ENCODE measurements at places on chromosomes 7 and 10. TPM values are rescaled to one million over a fixed set of nuclear protein-coding genes. Genes with fewer than 3 reads are reported as not detected.
A peak's percentile ranks its signal among the peaks of the same experiment; 100 is the strongest.

DNA sequence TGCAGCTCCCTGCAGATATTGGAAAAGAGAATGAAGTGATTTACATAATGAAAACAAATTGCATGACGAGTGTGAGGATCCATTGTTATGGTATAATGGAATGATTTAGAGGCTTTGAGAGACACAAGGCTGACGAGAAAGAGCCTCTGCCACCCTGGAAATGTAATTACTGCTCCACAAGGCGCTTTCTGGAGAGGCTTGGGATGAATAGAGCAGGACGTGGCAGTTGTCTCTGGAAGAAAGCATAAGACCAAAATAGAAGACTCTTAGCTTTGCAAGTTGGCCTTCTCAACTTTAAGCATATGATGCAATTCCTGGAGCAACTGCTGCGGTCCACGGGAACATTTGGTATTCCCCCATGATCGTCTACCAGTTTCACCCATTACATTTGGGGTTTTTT lies 181.9 kb upstream of the TCF7L2 start:
- no peak for DNase-seq

Gene PAPOLB
- not detected for total RNA-seq

- DNase-seq, result no peak
Observed at GRCh38 chr10:97355571-97355975, 21.0 kb upstream of the FRAT2 start.

GRCh38 chr7:65449505-65449852 lies 75.8 kb downstream of the ZNF92 start:
- no peak for DNase-seq

Gene GPR26
- total RNA-seq, result not detected

DNA sequence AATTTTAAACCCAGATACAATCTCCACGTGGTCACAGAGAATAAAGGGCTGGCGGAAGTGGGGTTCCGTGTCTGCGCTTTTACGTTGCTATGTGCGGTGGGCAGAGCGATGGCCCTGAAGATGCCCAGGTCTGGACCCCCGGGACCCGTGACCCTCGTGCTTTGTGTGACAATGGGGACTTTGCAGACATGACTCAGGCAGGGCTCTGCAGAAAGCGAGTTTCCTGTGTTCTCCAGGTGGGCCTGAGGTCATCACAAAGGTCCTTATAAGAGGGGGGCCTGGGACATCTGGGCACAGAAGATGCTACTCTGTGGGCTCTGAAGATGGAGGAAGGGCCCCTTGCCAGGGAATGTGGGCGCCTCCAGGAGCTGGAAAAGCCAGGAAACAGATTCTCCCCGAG lies 95.3 kb downstream of the ELFN1 start:
- DNase-seq, result no peak

Gene OR2A1
- total RNA-seq, result 0.12 TPM

DNA sequence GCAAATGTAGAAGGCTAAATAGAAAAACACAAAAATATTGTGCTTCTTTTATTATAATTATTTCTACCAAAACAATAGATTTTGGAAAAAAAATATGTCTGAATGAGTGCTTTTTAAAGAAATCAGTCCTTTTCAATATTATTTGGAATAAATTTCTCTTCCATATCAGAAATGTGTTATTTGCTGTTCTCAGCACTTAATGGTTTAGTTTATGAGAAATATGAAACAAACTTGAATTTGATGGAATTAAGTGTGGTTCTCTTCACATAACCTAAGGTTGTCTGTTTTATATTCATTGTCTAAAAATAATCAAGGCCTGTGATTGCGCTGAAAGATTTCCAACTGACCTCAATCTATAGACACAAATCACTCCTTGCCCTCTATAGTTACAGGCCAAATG lies 203.0 kb downstream of the COBL start:
- DNase-seq, result no peak

Gene PRR15
- total RNA-seq, result 0.20 TPM

- DNase-seq, result peak; percentile 4
Observed at GRCh38 chr7:31076051-31076450, 23.9 kb downstream of the ADCYAP1R1 start.

DNA sequence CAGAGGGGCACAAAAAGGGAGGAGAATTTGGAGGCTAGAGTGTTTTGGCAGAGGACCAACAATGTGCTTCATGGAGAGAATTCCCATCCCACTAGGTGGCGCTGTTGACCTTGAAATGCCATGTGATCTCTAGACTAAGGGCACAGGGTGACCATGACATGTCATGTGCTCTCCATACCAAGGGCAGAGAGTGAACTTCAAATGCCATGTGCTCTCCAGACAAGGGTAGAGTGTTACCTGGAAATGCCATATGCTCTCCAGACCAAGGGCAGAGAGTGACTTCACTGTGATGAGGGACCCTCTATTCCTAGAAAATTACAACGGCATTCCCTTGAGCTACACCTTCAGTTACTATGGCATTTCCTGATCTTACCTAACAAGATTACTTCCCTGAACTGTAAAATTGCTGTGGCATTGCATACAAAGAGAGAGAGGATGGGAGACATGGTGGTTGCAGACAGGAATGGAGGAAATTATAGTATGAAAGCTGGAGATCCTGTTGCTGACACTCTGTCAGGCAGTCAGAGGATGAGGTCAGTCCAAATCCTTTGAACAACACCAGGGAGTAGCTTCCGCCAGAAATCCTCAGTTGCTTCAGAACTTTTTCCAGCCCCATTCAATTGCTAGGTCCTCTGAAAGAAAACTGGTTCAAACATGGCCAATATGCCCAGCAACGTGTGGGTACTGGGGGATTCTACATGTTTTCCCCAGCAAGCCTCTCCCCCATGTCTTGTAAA lies 60.9 kb upstream of the ACSM6 start:
- DNase-seq, result peak; percentile 51

Gene MICALL2
- total RNA-seq, result 7.3 TPM

Gene ANKRD61
- total RNA-seq, result not detected

- no peak for DNase-seq
Observed at GRCh38 chr7:23205909-23206767, 24.3 kb downstream of the NUP42 start.

GRCh38 chr7:5354460-5355232 lies 69.0 kb downstream of the TNRC18 start:
- peak; percentile 85 for DNase-seq

DNA sequence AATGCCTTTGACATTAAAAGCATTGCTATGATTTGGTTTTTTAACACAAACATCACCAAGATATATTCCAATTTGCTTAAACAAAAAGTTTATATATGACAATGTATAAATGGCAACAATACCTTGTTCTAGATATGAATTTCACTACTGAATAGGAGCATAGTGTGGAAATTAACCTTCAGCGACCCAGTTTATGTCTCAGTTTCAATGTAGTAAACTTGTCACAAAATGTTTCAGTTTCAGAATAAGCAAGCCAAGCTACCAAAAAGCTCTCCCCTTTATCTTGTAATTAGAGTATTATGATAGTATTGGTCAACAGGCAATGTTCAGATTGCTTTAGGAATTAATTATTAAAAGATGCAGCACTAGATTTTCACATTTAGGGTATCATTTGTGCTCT lies 99.6 kb upstream of the PCDH15 start:
- DNase-seq, result no peak

Gene NUDT13
- total RNA-seq, result 4.2 TPM

Gene GJD4
- total RNA-seq, result not detected

GRCh38 chr10:82294874-82295378 lies 419.9 kb downstream of the NRG3 start:
- DNase-seq, result no peak

DNA sequence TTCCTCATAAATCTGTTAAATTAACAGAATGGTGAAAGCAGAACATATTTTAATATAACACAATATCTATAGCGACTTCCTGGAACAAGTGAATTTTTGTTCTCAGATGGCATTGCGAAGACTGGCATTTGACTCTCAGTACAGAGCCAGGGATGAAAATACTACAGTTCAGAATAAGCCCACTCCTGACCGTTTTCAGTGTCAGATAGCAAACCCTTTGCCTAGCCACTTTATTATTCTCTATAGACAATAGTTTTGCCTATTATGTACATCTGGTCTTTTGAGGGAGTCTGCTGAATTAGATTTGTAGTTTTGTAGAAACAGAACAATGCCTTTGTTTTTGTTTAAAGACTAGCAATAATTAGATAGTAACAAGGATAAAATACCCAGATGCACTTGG lies 2.3 kb downstream of the MINPP1 start:
- DNase-seq, result no peak

GRCh38 chr7:114944745-114945625 lies 23.1 kb downstream of the MDFIC start:
- peak; percentile 78 for DNase-seq

GRCh38 chr10:8402576-8402975 lies 348.1 kb downstream of the GATA3 start:
- DNase-seq, result no peak

Gene DKK1
- not detected for total RNA-seq

- no peak for DNase-seq
Observed at GRCh38 chr10:11264296-11265048, 246.8 kb downstream of the CELF2 start.

DNA sequence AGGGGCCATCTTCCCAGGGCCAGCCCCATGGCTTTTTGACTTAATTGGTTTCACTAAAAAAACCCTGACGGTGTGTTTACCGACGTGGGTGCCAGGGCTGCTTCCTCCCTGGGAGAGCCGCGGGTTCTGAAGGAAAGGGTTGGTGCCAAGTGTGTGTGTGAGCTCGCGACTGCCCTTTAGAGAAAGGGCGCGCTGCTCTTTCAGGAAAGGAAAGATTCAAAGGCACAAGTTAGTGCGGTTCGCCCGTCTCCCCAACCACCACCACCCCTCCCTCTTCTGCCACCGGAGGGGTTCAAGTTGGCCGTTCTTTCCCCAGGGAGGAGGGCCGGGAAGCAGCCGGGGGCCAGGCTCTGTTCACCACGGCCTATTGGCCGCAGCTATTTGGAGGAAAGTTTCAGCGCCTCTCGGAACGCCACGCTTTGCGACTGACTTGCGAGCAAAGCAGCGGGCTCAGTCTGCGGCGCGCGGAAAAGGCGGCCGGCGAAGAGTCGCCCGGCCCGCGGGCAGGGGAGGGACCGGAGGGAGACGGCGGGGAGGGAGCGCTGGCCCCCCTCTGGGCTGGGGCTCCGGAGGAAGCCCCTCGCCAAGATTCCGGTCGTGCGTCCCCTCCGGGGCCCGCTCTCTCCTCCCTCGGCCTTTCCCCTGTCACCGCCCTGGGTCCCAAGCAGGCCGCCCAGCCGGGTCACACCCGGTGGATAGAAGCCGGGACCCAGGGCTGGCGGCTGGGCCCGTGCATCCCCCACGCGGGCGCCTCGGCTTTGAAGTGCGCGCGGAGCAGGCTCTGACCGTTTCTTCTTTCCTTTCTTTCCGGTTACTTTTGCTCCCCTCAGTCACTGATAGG lies 165.9 kb upstream of the PPP1R3A start:
- DNase-seq, result peak; percentile 45

DNA sequence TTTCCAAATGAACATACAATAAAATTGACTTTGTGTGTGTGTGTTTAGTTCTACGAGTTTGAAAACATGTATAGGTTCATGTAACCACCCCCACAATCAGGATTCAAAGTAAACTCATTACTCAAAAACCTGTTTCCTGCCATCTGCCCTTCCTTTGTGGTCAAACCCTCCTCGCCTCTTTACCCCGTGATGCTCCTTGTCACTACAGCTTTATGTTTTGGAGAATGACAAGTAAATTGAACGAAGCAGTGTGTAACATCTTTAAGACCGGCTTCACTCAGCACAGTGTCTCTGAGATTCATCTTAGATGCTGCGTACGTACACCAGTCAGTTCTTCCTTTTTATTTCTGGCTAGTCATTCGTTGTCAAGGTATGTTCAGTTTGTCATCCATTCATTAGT lies 54.6 kb upstream of the MKI67 start:
- no peak for DNase-seq

GRCh38 chr7:131538813-131539179 lies 17.6 kb downstream of the PODXL start:
- peak; percentile 81 for DNase-seq

- DNase-seq, result no peak
Observed at GRCh38 chr7:13860734-13861133, 128.7 kb downstream of the ETV1 start.

GRCh38 chr7:31935124-31936054 lies 134.8 kb downstream of the PDE1C start:
- DNase-seq, result no peak

GRCh38 chr7:50185208-50185607 lies 92.2 kb upstream of the ZPBP start:
- peak; percentile 40 for DNase-seq

Gene GTF2IRD2
- 22.2 TPM for total RNA-seq

Gene GRID2IP
- total RNA-seq, result not detected

Gene LLCFC1
- total RNA-seq, result not detected

Gene PTF1A
- total RNA-seq, result not detected

GRCh38 chr7:23913016-23913415 lies 203.0 kb downstream of the STK31 start:
- DNase-seq, result no peak

DNA sequence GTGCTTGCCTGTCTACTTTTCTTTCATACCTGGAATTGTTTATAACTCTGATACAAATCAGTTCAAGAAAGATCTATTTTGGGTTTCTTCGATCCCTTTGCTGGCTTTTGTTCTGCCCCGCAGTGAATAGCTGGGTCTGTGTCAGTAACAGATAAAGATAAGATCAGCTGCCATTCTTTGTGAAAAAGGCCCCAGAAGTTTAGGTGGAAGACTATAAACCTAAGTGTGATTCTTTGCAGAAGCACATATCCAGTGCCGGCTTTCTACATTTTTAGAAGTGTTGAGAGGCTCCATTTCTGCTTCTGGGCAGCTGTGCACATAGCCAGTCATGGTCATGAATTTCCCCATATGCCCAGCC lies 686.4 kb upstream of the C7orf33 start:
- no peak for DNase-seq
